ENCODE measurements at places on chromosomes 11 and 22.

- no peak for DNase-seq
Measured at GRCh38 chr11:87076874-87077429, 39.2 kb downstream of the TMEM135 start.

DNA sequence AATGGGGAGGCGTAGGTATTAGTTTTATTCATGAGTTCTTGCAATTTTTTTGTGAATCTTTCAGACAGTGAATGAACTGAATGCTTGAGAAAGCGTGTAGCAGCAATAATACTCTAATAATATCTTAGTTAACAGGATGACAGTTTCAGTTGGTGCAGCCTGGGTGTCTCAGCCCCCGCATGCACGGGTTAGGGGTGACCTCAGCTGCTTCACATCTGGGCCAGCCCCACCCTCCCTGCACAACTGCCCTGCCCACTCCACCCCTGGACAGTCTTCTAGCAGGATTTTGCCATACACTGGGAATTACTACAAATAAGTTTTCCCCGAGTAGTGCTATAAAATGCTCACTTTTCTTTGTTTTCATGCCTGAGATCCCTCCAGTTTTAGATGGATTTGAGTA, 83.2 kb downstream of the ST3GAL4 start:
- no peak for DNase-seq

GRCh38 chr11:15837901-15838489, 518.4 kb downstream of the SOX6 start:
- no peak for DNase-seq

DNA sequence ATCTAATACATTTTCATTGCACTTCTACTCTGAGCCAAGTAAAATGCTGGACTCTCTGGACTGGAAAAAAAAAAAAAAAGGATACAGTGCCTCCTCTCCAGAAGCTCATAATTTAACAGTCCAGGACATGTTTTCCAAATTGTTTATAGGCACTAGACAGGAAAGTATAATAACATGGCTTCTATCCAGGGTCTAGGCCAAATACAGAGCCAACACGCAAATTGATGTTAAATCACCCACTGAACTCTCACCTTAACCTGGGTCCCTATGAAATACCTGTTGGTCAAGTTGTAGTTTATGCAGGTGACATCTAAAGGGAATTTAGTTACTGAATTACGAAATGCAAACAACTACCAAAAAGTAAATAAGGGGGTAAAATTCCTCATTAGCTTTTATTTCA, 428.7 kb upstream of the LUZP2 start:
- no peak for DNase-seq

GRCh38 chr11:126282736-126283591, at the start of gene TIRAP:
Gene TIRAP (plus strand): TSS chr11:126283093. CDS start chr11:126290895, 7,802 bp downstream.
- peak; percentile 41 for DNase-seq

DNA sequence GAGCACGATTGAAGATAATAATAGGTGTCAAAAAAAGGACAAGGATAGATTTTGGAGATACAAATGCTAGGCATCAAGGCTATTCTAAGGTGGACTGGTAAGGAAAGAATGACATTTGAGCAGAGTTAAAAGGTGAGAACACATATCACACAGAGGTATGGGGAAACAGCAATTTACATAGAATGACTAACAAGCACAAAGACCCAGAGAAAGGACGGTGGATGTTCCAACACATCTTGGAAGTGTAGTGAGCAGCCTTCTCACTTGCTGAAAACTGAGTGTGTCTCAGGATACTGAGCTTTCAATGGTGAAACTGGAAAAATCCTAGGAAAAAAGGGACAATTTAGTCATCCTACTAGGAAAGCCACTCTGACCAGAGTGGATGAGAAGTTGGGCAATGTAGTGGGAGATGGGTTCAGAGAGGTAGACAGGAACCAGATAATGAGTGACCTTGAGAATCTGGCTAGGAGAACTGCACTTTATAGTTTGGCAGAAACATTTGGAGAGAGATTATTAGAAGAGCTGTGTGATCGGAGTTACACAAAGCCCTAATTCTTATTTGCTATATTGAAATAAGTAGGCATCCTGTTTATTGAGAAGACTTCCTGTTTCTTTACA, 706.0 kb downstream of the KCNA4 start:
- no peak for DNase-seq

- no peak for DNase-seq
Measured at GRCh38 chr22:31253949-31254348, 38.3 kb downstream of the PIK3IP1 start.

GRCh38 chr22:33741025-33741424, 179.3 kb downstream of the LARGE1 start:
- DNase-seq, result no peak

DNA sequence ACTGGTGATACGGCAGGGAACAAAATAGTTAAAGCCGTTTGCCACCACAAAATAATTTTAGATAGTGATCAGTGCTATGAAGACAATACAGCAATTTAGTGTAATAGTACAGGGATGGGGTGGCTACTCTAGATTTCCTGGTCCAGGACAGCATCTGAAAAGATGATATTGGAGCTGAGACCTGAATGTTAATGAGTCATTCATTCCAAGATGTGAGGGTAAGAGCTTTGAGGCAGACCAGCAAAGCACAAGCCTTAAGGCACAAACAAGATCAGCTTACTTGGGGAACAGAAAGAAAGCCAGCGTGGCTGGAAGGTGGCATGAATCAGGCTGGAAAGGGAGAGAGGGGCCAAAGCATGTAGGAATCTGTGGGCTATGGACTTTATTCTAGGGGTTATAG, 132.3 kb downstream of the TRIM44 start:
- no peak for DNase-seq

- DNase-seq, result no peak
Measured at GRCh38 chr11:100545970-100546369, 141.1 kb upstream of the ARHGAP42 start.

DNA sequence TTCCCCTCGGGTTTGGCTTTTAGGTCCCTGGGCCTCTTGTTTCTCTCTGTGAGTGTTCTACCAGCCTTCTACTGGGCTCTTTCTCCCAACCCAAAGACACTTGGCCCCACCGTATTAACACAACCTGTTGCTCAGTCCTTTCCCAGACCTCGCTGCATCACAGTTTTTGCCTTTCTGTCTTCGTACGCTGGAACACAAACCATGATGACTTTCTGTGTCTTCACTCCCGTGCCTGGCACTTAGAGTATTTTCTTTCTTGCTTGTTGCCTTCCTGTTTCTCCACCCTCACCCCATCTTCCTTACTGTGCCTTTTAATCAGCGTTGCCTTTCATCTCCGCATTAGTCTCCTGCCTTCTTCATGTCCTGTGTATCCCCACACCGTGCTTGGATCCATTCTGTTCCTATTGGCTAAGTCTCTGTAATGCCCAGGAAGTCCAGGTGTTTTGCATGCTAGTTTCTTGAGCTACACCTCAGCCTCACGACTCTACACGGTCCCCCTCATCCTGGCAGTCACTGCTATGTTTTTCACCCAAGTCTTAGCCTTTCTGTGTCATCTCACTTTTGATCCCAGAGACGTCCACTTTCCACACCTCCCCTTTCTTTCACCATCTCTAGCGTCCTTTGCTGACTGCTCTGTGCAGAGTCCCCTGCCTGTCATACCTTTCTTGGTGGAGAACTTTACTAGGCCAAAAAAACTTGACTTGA, 1.6 kb downstream of the MARK2 start:
- DNase-seq, result no peak

GRCh38 chr11:104538313-104538712, 359.9 kb downstream of the CASP12 start:
- DNase-seq, result no peak

GRCh38 chr11:42251984-42252383, 792.5 kb upstream of the LRRC4C start:
- no peak for DNase-seq

GRCh38 chr11:64241241-64241490, 271 bp downstream of the FKBP2 start:
- DNase-seq, result peak; percentile 95

- no peak for DNase-seq
Measured at GRCh38 chr11:19426011-19426755, 185.4 kb upstream of the E2F8 start.

GRCh38 chr22:35910003-35910769, 118.4 kb downstream of the RBFOX2 start:
- DNase-seq, result no peak

- no peak for DNase-seq
Measured at GRCh38 chr11:17544181-17544622, at the start of gene USH1C. Gene USH1C (minus strand): TSS chr11:17544416. CDS start chr11:17544307, 109 bp downstream.

DNA sequence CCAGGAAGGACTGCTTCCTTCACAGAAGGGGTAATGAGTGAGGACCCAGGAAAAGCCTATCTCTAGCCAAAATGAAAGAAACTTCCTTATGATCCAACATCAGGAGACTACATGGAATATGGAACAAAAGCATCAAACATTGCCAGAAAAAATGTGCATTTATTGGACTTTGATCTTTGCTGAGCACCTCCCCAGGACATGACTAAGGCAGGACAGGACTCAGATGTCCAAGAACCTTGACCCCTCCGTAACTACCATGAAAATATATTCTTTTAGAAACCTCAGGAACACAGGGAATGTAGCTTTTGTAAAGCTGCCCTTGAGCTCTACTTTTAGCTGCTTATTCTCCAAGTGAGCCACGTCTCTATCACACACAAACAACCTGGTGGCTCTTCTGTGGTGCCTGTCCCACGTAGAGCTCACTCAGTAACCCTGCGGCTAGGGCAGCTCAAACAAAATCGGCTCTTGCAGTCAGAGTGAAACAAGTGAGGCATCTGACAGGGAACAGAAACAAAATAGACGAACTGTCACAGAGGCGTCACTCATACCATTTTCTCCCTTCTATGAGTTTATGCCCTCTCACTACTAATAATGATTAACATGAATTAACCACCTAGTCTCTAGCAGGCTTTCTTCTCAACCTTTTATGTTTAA, 471.5 kb upstream of the API5 start:
- DNase-seq, result no peak

DNA sequence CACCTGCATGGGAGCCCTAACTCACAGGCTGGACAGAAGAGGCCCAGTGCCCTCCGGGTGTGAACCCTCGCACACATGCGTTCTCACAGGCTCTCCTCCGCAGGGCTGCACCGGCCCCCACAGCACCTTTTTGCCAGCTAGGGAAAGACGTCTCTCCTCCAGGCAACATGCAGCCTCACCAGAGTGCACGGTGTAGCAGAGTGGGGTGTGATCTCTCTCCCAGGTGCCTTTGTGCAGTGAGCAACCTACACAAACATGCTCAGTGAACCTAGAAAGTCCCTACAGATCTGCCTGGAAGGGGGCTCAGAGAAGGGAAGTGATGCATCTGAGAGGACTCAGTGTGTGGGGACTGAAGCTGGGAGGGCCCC, 3.7 kb upstream of the CARNS1 start:
- no peak for DNase-seq

DNA sequence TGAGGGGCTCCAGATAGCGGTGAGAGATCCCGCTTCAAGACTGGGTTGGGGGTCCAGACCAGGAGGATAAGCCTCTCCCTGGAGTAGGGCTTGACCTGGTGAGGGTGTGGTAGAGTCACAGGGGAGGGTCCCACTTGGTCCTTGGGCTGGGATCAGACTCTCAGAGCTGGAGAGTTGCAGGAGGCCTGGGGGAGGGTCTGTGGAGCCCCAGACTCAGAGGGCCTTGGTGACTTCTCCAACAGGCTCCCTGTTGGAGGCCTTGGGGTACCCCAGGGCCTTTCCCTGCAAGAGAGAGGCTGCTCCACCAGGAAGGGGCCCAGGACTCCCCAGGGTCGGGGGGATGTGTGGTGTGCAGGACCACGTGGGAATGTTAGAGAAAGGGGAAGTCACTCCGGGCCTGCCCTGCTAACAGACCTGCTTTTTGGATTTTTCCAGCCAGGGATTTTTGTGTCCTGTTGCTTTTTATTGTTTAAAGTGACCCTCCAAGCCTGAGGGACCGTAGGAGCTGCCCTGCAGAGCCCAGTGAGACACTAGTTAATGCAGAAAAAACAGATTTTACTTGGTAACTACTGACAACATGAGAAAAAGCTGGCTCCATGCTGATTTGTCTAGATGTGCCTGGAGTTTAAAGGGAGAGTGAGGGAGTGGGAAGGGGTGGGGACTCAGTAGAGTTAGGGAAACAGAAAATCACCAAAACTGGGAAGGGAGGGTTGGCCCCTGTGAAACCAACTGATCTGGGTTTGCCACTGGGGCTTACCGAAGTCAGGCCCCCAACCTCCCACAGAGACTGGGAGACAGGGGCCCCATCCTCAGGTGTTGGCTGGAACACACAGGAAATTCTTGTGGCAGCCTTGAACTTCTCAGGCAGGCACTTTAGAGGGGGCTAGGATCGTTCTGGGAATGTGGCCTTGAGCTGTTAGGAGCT, 801 bp upstream of the TXNRD2 start:
- peak; percentile 35 for DNase-seq

DNA sequence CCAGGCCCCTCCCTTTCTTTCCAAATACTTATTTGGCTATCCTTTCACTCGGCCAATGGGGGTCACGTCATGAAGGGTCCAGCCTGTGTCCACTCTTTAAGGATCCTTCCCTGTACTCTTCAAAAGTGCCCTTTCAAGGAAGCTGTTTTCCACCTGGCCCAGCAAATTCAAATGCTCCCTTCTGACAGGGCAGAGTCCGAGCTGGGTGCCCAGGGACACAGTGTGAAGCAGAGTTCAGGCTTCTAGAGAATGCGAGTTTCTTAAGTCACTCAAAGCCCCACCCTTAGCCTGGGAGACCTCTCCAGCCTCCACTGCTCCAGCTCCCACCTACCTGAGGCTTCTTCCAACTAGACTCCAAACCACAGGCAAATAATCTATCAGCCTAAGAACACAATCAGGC, 5.5 kb upstream of the APOA1 start:
- DNase-seq, result no peak

DNA sequence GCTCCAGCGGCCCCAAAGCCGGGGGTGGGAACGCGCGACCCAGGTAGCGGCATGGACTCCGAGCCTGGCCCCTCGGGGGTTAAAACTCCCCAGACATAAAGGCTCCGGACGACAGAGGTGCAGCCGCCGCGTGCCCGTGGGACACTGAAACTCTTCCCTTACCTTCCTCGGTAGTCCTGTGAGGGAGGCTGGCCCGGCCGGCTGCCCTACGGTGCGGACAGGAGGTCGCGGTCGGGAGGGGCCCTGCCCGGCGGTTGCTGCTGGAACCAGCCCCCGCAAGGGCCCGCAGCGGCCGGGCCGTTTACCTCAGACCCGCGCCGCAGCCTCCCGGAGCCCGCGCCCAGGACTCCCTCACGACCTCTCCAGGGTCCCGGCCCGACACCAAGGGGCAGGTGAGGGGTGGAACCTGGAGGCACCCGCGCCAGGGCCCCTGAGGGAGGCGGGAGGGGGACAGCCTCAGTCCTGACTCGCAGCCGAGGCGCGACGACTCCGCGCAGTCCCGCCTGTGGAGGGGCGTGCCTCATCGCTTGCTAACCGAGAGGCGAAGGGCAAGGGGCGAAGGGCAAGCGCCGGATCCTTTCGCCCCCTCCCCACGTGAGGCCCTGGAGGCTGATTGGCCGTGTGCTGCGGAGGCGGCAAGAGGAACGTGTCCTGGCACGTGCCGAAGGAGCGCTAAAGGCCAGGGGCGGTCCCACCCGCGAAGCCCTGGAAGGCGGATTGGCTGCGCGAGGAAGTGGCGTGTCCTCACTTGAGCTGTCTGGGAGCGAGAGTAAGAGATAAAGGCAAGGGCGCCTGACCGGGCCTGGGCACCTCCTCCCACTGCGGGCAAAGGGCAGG, at the start of gene UPB1:
Gene UPB1 (plus strand): TSS at position 805 of the 837 bp plus-strand sequence. CDS start 72 bp downstream, outside the sequence.
- DNase-seq, result no peak

DNA sequence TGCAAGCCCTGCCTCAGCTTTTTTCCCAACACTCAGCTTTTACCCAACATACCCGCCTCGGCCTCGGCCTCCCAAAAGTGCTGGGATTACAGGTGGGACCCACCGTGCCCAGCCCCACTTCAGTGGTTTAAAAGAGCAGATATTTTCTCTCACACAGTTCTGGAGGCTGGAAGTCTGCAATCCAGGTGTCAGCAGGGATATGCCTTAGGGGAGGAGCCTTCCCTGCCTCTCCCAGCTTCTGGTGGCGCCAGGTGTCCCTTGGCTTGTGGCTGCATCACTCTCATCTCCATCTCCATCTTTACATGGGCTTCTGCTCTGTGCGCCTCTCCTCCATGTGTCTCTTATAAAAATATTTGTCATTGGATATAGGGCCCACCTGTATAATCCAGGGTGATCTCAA, 50.0 kb downstream of the MCHR1 start:
- DNase-seq, result no peak
